ENCODE measurements at places on chromosomes 5 and 9. TPM values are rescaled to one million over a fixed set of nuclear protein-coding genes. Genes with fewer than 3 reads are reported as not detected.

DNA sequence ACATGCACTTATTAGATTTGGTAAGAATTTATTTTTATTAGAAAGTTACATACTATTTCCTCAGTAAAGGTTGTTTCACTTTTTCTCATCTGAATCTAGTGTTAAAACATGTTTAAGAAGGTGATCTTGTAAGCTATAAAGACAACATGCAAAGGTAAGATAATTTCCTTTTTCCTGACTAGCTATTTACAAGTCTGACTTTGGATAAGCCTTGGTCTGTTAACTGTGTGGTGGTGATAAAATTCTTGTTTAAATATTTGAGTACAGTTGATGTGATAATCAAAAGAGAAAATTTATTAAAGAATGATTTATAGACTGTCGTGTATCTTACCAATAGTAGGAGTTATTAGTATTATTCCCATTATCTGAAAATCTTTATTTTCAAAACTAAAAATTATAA is 36.9 kb upstream of the GPR21 start:
- no peak for DNase-seq

DNA sequence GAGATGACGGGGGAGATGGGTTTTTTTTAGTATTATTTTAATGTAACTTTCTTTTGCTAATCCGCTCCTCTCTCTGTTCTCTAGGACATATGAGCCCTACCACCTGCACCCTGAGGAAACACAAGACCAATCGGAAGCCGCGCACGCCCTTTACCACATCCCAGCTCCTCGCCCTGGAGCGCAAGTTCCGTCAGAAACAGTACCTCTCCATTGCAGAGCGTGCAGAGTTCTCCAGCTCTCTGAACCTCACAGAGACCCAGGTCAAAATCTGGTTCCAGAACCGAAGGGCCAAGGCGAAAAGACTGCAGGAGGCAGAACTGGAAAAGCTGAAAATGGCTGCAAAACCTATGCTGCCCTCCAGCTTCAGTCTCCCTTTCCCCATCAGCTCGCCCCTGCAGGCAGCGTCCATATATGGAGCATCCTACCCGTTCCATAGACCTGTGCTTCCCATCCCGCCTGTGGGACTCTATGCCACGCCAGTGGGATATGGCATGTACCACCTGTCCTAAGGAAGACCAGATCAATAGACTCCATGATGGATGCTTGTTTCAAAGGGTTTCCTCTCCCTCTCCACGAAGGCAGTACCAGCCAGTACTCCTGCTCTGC is 4.8 kb downstream of the MSX2 start:
- DNase-seq: no peak

GRCh38 chr5:56631719-56632118 is 183.6 kb upstream of the MAP3K1 start:
- DNase-seq: no peak

GRCh38 chr9:6924149-6924548 is 166.4 kb downstream of the KDM4C start:
- no peak for DNase-seq

DNA sequence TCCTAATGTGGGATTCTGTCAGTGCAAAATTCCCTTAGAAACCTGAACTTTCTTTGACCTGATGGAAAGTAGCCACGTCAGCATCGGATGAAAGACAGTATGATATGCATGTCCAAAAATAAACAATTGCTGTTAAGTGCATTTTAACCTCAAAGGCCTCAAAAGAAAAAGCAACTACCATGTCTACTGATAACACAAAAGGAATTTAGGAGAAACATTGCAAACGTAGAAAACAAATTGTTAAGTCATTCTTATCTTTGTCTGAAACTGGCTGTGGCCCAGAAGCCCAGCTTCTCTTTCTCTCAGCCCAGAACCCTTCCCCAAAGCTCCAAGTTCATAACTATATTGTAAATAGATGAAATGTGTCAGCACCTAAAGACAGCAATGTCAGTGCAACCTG is 11.1 kb upstream of the LHFPL2 start:
- no peak for DNase-seq

- DNase-seq: peak; percentile 81
Measured at GRCh38 chr9:2816476-2817141, 27.3 kb downstream of the PUM3 start.

DNA sequence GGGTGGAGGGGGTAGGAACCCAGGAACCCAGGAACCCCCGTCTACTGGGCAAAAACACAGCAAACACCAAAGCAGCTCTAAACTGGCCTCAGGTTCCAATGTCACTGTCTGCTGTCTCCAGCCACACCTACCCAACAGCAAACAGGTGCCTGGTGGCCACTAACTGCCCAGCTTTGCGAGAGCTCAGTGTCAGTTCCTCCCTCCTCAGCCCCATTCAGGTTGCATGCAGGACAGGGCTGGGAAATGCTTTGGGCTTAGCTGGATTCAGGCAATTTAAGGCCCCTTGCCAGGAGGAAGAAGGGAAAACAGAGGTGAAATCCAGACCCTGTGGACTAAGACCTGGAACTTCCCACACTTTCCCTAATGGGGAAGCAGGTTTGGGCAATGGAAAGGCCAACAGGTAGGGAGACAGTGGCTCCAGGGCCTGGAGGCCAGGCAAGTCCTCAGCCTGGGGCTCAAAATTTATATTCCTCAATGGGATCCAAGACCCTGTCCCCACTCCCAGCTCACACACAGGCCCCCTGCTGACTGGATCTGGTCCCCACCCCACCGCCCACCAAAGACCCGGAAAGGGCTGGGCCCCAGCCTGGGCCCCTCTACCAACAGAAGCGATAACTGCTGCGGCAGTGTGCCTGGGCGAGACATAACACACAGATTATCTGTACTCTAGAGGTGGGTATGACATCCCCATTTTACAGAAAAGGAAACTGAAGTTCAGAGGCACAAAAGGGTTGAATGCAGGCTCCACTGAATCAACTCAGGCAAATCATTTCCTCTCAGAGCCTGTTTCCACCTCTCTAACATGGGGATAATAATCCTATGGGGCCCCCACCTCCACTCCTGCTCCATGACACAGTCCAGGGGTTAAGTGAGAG is 3.5 kb downstream of the EEIG1 start:
- no peak for DNase-seq

DNA sequence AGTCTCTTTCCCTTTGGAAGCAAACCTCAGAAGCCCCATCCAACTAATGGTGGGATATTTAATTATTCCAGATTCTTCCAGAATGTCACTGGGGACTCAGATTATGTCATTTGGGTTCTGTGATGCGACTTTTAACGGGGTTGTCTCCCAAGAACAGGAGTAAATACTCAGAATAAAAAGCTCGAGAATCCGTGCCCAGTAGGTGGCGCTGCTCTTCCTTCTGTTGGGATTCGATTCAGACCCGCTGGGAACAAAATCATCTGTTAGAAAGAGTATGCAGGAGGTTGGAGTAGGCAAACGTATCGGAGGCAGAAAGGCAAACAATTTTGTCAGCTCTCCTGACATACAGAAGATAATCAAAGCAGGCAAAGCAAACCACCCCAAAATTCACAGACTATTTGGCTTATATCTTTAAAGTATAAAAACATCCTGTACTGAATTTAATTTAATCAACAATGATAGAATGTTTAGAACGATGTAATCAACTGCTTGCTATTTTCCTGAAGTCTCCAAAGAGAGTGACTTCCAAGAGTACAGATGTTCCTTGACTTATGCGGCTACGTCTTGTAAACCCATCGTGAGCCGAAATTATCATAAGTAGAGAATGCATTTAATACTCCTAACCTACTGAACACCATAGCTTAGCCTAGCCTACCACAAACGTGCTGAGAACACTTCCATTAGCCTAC is 169.8 kb upstream of the RAI14 start:
- peak; percentile 88 for DNase-seq

- no peak for DNase-seq
Measured at GRCh38 chr5:174231956-174232487, 186.5 kb downstream of the NSG2 start.

DNA sequence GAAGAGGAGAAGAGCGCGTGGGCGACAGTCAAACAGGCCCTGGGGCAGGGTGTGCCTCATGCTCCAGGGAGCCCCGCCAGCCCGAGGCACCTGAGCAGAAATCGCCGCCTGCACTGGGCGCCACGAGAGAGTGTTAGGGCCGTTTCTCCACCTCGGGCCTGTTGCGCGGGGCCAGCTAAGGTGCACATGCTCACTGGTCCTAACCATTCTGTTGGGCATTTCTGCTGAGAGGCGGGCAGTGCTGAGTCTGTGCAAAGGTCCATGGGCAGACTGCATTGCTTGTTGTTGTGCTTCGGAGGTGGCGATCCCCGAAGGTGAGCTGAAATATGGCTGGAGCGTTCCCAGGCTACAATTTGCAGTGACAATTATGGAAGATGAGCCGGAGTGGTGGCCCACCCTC is 367.8 kb upstream of the SPATA31A5 start:
- no peak for DNase-seq

DNA sequence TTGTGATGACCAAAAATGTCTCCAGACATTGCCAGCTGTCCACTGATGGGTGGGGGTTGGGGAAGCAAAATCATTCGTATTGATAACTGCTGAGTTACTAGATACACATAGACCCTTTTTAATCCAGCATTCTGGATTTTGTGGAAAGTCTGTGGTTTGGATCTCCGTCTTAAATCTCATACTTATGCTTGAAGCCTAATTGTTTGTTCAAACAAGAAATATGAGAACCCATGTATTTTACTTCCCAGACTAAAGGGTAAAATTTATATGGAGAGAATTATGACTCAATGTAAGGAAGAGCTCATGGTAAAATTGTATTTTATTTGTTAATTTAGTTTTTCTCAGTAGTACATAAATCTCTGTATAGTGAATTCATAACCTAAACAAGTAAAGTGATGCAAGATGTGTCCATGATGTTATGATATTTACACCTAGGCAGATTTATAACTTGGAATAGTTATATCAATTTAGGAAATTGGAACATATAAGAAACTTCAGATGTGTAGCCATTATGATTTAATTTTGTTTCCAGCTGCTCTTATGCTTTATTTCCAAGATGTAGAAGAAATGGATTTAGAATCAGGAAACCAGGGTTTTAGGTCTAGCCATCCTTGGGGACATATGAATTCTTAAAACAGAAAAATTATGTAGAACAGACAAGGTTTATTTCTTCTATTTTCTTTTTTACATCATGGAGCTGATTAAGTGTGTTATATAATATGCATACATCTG is 4.5 kb upstream of the OGN start:
- DNase-seq: no peak

GRCh38 chr9:93579711-93580516 is 3.5 kb downstream of the PHF2 start:
- DNase-seq: no peak

- peak; percentile 33 for DNase-seq
Measured at GRCh38 chr9:128724744-128725211, 851 bp upstream of the ZDHHC12 start.

- no peak for DNase-seq
Measured at GRCh38 chr9:38085308-38085707, 16.3 kb upstream of the SHB start.

DNA sequence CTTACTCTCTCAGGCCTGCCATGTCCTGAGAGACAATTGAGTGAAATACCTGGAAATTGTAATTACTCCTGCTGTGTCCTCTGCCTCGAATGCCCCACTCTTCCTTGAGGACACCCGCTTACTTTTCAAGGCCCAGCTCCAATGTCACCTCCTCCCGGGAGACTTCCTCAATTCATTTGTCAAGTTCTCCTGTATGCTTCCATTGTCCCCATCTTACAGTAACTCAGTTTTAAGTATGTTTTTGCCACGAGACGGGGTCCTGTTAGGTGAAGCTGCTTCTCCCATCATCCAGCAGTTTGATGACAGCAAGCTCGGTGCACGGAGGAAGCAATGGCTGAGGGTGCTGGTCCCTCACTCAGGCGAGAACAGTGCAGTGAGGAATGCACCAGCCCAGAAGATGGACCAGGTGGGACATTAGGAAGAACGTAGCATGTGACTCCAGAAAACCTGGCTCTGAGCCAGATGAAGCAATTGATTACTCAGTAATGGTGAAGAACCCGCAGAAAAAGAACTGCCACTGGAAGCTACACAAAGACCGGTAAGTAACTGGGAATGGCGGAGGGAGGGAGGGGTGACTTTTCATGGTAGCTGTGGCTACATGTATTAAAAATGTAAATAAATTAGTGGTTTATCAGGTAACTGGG is 274.8 kb downstream of the DENND1A start:
- no peak for DNase-seq

DNA sequence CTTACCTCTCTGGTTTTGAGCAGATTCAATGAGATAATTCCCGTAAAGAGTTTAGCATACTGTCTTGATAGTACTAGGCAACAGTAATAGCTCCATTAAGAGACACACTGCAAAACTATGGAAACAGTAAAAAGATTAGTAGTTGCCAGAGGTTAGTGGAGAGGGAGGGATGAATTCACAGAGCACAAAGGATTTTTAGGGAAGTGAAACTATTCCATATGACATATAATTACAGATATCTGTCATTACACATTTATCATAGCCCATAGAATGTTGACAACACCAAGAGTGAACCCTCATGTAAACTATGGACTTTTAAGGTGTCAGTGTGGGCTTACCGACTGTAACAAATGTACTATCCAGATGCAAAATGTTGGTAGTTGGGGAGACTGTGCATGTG is 176.4 kb upstream of the PLCXD3 start:
- DNase-seq: no peak

DNA sequence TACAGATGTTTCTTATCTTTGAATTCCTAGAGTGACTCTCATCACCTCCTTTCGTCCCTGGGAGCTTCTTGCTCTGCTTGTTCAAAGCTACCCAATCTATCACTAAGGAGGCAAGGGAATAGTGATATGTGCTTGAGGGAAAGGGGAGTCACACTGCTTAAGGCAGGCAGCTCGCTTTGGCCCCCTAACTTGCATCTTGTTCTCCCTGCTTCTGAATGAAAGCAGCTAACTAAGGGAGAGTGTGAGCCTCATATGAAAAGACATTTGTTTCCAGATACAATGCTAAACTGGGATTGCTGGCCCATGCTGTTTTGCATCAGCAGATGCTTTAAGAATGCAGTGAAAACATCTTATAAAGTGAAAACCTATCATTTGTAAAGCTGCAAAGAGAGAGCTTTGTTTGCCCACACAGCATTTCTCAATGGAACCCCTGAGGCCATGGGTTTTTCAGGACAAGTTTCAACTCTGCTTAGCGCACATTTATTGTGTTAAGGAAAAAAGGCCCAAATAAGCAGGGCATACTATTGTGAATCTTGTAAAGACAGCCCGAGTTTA is 367.9 kb upstream of the ADAMTSL1 start:
- DNase-seq: no peak

Gene SHOC1
- total RNA-seq: not detected

Gene PARP8
- 3.8 TPM for total RNA-seq

Gene PRSS3
- total RNA-seq: not detected

Gene DBH
- 1.5 TPM for total RNA-seq

Gene SLC45A2
- total RNA-seq: 0.05 TPM

Gene RORB
- total RNA-seq: not detected

Gene SEMA5A
- total RNA-seq: 2.7 TPM

Gene CDC25C
- total RNA-seq: 0.16 TPM

Gene CMBL
- 2.0 TPM for total RNA-seq

Gene DAB2
- 55.3 TPM for total RNA-seq

Gene CDX1
- not detected for total RNA-seq

Gene CARTPT
- total RNA-seq: not detected

Gene HTR1A
- total RNA-seq: not detected

Gene ATP6V1G1
- total RNA-seq: 129 TPM

Gene ARL14EPL
- total RNA-seq: 0.47 TPM

All from myocyte (in vitro differentiated cells).